ENCODE measurements at places on chromosomes 11 and 22.

DNA sequence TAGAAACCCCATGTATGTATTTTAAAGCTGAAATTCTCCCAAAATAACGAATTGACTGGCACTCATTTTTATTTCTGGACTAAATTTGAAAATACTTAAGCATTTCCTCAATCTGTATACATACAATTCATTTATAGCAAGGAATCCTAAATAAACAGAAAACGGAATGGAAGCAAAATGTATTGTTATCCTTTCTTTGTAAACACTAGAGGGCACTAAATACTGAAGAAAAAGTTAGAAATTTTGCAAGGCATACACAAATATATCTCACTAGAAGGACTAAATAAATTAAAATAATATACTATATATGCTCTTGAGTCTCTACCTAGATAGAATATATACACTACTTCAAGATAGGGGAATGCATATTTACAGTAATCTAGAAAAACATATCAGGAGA, 23.1 kb upstream of the ANO5 start:
- no peak for DNase-seq

DNA sequence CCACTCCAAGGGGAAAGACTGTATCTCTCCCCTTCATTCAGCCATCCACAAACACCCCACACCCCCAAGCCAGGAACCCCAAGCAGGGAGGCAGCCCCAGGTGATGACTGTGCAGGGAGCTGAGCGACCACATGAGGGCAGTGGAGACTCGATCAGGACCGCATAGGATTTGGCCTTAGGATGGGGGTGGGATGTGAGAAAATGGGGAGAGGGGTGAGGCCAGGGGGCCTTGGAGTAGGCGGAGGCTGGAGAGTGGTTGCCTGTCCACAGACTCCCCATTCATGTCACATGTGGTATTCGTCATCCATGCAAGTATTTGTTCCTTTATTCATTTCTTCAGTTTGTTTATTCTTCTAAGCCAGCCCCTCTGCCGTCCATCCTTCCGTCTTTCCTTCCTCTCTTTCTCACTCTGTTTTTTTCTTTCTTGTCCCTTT, 2.7 kb upstream of the RHOD start:
- no peak for DNase-seq

DNA sequence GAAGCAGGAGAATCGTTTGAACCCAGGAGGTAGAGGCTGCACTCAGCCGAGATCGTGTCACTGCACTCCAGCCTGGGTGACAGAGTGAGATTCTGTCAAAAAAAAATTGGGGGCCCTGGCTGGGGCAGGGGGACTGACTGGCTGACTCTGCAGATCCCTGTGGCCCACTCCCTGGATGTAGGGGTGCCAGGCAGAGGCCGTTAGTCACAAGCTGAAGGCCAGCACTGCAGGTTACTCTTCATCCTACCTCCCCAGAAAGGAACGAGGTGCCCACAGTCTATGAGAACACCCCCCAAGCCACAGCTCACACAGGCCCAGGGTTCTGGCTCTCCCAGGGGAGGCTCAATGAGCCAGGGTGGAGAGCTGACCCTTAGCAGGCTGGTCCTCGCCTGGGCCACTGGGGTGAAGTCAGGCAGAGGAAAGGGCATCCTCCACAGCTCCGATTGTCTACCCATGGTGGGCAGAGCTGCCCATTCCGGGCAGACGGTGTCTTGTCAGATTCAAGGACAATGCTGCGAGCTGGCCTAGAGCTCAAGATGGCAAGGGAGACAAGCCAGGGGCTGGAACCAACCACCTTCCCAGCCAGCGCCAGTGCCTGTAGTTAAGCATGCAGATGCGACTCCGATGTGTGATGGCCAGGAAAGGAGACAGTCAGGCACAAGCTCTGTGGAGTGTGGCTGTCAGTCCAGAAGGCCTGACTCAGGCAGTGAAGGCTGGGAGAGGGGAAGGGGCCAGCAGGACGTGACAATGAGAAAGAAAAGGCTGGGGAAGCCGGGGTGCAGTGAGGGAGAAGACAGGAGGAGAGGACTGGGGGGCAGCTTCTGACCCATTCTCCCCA, 12.4 kb downstream of the C11orf24 start:
- DNase-seq = no peak

GRCh38 chr11:95680169-95680929, 109.2 kb downstream of the FAM76B start:
- no peak for DNase-seq

- DNase-seq = no peak
Measured at GRCh38 chr11:102427068-102427467, 25.5 kb downstream of the TMEM123 start.

- no peak for DNase-seq
Measured at GRCh38 chr11:130675371-130675821, 227.0 kb downstream of the ADAMTS15 start.

DNA sequence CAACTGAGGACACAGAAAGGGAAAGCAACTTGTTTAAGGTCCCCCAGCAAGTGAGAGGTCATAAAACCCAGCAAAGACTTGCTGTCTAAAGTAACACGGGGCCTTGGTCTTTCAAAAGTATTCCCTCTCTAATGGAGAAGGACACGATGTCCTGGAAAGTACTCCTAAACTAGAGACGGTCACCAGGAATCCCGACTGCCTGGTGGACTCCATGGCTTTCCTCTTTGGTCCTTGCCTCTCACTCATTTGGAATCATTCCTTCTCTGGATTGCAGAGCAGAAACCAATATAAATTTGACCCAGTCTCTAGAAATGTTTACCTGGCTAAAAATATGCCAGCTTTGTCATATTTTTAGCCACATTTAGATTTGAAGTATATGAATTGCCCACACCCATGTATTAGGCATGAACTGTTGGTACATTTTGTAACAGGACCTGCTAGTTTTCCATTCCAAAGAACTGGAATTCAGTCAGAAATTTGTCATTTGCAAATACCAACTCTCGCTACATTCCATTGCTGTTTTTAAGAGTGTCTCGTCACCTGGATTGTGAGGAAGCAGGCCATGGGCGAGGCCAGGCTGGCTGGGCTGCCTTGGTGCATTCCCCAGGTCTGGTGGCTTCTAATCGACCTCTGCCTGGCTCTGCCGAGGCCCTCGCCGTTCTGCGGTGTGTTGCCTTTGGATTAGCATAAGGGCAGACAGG, 12.9 kb downstream of the NAV2 start:
- no peak for DNase-seq

GRCh38 chr22:26673486-26673885, 16.1 kb downstream of the MIAT start:
- no peak for DNase-seq

DNA sequence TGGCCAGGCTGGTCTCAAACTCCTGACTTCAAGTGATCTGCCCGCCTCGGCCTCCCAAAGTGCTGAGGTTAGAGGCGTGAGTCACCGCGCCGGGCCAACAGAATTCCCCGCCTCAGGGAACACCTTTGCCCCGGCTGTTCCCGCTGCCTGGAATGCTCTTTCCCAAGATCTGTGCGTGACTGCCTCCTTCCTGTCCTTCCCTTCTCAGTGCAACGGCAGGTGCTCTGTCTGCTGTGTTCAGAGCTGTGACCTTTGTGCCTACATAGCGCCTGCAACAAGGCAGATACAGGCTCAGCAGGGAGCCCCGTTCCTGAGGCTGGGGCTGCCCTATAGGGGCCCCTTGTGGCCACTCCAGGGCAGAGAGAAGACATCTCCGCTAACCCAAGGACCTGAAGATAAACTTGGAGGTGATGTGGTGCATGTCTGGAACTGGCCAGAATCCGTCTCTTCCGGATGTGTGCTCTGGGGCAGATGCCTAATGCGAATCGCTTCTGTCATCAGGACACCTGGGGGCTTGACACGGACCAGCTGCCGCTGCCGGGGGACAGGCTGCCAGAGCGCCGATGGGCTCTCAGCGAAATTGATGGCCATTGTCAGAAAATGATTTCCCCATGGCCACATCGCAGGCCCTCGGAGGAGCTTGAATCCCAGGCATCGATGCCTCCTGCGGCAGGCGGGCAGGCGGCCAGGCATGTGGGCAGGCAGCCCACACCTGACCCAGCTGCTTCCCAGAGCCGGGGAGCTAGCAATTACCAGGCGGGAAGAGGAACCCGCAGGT, 43.5 kb upstream of the TCF20 start:
- DNase-seq = no peak

DNA sequence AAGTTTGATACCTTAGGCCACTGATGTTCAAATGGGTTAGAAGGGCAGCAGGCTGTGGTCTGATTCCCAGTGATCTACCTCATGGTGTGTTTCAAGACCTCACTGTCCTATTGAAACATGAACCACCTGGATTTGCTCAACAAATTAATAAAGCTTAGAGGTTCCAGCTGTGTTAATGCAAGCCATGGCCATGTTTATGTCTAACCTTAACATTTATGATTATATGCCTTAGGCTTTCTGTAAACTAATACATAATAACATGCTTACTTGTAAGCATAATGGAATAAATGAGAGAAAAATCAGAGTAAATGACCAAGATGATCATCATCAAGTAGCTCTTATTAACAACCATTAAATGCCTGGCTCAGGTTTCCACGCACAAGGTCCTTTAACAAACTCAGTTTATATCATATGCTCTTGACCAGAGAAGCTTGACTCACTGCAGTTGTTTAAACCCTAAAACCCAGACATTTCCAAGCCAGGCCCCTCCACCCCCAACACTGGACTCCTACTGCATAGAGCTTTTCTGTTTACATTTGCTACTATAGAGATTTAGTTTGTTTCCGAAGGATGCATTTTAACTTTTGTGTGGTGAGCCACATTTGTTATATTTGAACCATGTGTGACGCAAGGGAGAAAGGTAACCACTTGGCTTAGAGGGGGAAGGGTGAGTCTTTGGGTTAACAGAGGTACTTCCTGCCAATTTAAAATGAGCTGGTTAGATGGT, 43.7 kb downstream of the KREMEN1 start:
- no peak for DNase-seq

- DNase-seq = no peak
Measured at GRCh38 chr22:30143265-30143664, 63.0 kb downstream of the HORMAD2 start.

DNA sequence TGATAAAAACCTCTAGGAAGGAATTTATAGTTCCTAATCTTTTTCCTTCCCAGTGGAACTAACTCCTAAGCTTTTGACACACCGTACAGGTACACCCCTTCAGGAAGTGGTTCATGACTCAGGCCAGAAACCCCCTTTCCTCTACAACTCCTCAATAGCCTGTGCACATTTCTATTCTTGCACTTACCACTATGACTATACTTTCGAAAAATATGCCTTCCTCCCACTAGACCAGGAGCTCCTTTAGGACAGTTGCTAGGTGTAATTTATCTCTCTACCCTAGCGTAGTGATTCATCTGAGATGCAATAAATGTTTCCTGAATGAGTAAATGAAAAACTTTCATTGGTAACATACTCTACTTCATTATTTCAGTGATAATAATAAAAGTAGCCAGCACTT, 14.5 kb downstream of the MAP6 start:
- no peak for DNase-seq

- DNase-seq = no peak
Measured at GRCh38 chr11:45383224-45383623, 97.1 kb upstream of the SYT13 start.

- no peak for DNase-seq
Measured at GRCh38 chr11:65903068-65903481, 2.9 kb upstream of the FOSL1 start.

DNA sequence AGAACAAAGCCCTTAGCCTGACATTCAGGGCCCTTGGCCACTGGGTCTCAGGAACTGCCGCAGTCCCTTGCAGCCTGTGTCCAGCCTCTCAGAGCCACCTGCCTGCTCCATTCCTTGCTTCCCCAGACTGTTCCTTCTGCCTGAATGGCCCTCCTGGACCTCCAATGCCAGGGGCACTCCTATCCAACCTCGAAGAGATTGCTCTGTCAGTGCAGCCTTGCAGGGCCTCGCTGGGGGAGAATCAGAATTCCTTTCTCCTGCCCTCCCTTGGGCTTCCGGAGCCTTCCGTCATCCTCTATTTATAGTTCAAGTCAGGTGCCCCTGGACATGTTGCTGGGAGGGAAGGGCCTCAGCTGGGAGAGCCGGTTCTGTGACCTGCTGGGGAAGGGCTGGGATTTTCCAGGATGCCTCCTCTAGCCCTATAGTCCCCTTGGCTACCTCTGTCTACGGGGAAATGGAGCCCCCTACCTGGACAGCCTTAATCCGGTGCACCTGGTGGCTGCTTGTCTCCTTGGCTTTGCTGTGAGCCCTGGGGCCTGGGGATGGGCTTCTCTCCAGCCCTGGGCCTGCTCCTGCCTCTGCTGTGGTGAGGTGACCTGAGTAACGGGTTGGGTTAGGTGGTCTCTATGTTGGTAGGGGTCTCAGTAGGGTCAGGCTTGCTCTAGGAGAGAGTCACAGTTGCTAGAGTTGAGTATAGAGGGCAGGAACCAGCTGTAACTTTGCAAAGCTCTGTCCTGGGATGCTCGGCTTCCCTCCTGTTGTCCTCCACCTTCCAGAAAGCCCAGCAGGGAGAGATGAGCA, 45.9 kb upstream of the SYT7 start:
- no peak for DNase-seq

DNA sequence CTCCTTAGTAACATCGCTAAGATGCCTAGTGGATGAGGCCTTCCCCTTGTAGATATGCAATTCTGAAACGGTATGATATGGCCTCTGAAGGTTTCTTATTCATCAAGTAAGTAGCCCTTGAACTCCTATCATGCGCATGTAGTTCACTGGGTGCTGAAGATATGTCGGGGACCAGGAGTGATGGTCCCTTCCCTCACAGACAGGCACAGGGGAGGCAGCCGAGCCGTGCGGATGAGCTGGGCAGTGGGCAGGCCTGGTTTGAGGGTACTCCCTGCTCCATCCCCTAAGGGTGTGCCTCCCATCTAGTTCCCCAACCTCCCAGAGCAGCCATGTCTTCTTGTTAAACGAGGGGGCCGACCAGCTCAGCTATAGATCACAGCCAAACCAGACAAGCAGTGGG, 40.1 kb downstream of the TP53I11 start:
- DNase-seq = no peak

GRCh38 chr11:20162824-20163782, 2.8 kb upstream of the DBX1 start:
- no peak for DNase-seq

GRCh38 chr11:68373189-68373814, 60.9 kb downstream of the LRP5 start:
- no peak for DNase-seq

DNA sequence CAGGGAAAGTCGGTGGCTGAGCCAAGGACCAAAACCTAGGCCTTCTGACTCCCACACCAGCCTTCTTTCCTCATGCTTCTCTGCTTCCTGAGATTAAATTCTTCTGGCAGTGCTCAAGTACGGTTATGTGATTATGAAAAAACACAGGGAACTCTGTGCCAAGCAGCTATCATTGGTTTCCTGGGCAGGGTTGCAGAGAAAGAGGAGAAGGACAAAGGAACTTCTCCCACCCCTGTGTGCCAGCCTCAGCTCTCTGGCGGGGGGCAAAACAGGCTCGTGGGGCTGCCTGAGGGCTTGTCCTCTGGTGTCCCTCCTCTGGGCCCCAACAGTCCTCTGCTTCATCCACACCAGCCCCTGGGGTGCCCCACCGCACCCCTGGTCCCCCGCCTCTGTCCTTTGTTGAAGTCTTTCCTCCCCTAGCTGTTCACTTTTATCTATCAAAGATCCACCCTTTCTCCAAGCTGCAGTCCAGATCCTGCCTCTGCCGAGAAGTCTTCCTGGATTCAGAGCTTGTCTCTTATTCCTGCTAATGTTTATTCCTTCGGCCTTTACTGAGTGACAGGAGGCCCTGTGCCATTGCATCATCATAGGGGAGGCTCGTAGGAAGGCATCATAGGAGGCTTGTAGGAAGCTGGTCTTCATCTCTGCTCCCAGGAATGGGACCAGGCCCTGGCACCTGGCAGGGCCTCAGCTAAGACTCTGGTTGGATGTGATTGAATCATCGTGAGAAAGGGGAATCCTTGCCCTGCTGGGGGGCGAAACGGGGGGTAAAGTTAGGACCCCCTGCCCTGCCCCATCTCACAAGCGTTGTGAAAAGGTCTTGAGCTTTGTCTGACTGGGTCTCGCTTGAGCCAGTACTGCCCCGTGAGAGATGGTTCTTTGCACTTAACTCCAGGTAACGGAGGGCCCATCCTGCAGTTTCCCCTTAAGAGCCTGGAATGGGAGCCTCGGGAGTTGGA, 11.5 kb upstream of the FTH1 start:
- no peak for DNase-seq

Data from stimulated activated CD8-positive, alpha-beta memory T cell treated with anti-CD3 and anti-CD28 coated beads, Interleukin-7, amount 100 ng/mL, for 1 hour (primary cell).